ENCODE measurements at places on chromosomes 16 and 17.

DNA sequence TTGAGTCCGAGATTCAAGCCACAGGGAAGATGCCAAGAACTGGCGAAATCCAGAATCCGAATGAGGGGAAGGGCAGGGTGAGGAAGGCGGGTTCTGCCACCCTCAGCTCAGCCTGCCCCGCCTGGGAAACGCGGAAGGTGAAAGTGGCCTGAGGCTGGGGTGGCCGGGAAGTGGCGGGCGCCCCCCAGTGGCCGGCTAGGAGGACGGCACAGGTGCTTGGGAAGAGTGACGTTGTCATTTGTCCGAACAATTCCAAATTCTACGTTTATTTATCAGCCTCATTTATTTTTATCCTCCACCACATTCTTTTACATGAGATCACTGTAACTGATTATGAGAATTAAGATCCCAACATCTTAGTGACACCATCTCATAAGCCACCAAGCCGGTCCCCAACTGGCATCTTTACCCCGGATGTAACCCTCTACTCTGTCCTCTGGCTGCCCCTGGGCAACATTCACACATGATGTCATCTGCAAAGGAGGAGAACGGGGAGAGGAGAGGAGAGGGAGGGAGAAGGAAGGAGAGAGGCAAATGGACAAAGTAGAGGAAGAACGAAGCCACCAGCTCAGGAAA, 21.3 kb downstream of the SRCIN1 start:
- peak; percentile 89 for DNase-seq

GRCh38 chr17:39244600-39245570, 19.1 kb upstream of the STAC2 start:
- DNase-seq: peak; percentile 97

DNA sequence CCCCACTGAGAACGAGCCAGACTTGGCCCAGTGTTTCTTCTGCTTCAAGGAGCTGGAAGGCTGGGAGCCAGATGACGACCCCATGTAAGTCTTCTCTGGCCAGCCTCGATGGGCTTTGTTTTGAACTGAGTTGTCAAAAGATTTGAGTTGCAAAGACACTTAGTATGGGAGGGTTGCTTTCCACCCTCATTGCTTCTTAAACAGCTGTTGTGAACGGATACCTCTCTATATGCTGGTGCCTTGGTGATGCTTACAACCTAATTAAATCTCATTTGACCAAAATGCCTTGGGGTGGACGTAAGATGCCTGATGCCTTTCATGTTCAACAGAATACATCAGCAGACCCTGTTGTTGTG, 631 bp downstream of the BIRC5 start:
- DNase-seq: no peak

- DNase-seq: no peak
Observed at GRCh38 chr17:19750835-19751234, 2.7 kb upstream of the ALDH3A1 start.

GRCh38 chr17:22703204-22703603, 1010.9 kb downstream of the KCNJ18 start:
- no peak for DNase-seq

DNA sequence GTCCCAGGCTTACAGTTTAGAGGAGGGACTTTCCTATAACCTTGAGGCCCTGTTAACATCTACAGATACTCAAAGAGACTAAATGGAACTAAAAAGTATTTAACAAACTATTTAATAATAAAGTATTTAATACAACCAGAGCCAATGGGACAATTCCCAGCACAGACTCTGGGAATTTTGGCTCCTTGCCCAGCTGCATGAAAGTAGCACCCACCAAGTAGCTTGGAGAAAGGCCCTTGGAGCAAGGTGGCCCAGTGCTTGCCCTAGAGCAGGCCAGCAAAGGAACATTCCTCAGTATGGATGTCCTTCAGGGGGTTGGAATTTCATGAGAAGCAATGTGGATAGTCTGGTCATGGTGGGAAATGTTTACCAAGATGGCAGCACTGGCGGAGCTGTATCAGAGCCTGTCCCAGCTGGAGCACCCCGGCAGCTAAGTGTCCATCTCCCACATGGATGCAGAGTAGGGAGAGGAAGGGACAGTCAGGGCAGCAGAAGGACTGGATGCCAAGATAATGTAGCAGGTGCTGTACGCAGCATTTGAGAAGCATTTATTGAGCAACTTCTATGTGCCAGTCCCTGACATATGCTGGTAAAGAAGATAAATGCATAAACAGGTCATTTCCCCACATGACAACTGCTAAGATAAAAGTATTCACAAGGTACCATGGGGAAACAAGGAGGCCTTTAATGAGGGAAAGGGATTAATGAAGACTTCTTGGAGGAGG, 5.2 kb upstream of the SMARCD2 start:
- DNase-seq: no peak

- DNase-seq: peak; percentile 90
Observed at GRCh38 chr17:29369831-29370735, 20.1 kb upstream of the TAOK1 start.

DNA sequence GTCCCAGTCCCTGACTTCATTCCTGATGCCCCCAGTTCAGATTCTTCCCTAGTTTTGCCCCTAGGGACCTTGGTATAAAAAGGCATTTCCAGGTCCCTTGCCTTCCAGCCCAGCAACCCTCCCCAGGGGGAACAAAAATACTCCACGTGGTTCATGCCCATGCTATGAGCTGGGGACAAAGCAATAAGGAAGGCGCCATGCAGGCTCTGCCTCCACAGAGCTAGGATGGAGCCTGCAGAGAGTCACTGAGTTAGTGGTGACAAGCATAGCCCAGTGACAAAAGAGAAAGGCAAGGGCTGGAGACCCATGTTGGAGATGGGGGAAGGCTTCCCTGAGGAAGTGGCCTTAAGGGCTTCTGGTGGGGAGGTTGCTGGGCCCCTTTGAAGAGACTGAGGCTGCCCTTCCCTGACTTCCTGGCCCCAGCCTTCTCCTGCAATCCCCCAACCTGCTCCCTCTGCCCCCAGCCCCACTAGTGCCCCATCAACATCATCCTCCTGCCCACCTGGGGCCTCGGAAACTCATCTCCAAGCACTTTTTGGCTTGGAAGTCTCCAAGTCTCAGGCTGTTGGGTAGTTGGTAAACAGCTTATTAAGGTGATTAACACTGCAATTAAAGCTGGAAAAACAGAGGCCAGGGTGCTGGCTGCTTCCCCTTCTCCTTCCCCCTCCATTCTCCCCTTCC, 9.6 kb downstream of the DLX3 start:
- DNase-seq: peak; percentile 24

DNA sequence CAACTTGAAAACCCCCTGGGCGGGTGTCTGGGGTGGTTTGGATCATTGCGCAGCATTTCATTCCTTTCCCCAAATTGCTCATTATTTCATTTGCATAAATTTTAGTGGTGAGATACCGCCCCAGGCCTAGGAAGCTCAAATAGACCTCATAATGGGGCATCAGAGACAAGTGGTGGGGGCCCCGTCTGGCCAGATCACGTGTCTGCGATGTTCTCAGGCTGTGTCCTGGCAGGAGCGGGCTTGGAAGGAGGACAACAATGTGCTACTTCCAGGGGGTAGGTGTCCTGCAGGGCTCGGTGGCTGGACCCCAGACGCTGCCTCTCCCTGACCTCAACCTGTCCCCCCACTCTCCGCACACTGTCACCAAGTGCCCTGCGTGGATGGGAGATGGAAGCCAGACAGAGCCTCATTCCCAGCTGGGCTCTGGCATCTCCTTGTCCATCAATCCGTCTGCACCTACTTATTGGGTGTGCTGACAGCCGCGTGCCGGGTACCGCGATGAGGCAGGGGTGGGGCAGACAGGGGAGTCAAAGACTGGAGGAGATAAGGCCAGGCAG, 116.9 kb downstream of the NTN1 start:
- no peak for DNase-seq

GRCh38 chr16:57106767-57107166, 14.4 kb downstream of the CPNE2 start:
- DNase-seq: no peak

DNA sequence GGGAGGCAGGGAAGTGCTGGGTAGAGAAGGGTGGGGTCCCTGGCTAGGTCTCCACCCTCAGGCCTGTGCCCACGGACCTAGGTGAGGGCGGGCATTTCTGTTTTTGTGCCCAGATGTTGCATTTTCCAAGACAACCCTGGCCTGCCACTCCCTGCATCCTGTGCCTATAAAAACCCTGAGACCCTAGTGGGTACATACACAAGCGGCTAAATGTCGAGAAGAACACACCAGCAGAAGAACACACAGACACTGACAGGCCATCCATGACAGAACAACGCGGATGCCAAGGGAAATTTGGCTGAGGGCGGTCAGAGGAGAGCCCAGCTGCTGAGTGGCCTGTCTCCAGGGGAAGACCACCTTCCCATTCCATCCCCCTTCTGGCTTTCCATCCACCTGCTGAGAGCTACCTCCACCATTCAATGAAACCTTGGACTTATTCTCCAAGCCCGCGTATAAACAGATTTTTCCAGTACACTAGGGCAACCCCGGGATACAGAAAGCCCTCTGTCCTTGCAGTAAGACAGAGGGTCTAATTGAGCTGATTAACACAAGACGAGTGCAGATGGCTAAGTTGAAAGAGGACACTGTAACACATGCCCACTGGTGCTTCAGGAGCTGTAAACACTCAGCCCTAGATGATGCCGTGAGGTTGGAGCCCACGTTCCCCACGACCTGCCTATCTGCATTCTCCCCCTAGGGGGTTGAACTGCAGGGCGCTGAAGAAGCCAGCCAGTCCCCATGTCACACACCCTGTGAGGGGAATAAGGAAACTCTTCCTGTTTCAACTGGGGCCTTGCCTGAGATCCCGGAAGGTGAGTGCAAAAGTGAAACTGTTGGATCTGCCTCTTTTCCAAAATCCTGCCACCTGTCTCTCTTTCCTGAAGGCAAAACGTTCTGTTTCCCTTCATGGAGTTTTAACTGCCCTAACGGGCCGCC, 147.2 kb upstream of the COX10 start:
- no peak for DNase-seq

GRCh38 chr17:50580646-50581045, 20.1 kb downstream of the CACNA1G start:
- DNase-seq: no peak

DNA sequence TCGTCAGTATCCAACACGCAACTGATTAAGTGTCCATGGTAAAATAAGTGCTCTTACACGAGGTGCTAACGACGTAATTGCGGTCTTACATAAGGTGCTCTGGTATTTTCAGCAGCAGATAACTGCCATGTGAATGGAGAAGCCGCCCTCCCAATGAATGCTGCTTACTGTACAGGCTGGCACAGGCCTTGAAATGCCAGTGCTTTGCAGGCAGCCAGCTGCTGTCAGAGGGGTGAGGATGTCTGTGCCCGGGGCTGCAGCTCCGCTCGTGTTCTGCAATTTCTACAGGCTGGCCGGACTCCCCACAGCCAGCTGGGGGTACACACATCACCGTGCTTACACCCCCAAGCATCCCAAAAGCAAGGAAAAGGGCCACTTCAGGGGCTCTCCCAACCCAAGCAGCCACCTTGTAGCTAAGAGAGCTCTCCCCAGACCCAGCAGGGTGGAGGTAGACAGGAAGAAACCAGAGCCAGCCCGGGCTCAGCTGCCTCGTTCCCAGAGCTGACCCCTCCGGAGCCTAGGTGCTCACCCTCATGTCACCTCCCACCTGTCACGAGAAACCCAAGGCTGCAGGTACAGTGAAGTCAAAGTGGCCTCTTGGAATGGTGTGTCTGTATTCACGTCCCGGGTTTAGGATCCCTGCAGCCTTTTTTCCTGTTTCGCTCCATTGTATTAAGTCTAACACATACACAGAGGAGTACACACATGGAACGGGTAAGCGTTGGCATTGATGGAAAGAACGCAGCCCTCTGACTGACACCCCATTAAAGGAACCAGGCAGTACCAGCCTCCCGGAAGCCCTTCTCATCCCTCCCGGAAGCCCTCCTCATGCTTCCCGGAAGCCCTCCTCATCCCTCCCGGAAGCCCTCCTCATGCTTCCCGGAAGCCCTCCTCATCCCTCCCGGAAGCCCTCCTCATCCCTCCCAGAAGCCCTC, 27.2 kb upstream of the RPH3AL start:
- no peak for DNase-seq

- no peak for DNase-seq
Observed at GRCh38 chr17:50658616-50659015, 23.9 kb downstream of the ABCC3 start.

GRCh38 chr16:66474750-66475199, 47.7 kb downstream of the BEAN1 start:
- DNase-seq: no peak

- no peak for DNase-seq
Observed at GRCh38 chr16:64167936-64168335, 953.9 kb downstream of the CDH11 start.

DNA sequence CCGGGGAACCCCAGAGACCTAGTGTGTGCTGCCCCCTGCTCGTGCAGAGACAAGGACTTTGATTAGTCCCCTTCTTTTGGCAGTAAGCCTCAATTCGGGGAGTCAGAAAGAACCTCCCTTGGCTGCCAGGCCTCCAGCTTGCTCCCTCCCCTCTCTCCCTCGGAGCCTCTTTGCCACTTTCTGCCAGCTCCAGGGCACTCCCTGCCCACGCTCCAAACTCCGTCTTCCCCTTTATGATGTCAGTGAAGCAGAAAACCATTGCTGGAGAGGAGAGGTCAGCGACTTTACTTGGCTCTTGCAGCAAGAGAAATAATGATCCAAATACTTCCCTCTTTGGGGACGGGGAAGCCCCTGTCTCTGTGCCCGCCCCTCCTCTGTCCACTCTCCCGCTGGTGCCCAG, 28.1 kb downstream of the TTYH2 start:
- DNase-seq: no peak

DNA sequence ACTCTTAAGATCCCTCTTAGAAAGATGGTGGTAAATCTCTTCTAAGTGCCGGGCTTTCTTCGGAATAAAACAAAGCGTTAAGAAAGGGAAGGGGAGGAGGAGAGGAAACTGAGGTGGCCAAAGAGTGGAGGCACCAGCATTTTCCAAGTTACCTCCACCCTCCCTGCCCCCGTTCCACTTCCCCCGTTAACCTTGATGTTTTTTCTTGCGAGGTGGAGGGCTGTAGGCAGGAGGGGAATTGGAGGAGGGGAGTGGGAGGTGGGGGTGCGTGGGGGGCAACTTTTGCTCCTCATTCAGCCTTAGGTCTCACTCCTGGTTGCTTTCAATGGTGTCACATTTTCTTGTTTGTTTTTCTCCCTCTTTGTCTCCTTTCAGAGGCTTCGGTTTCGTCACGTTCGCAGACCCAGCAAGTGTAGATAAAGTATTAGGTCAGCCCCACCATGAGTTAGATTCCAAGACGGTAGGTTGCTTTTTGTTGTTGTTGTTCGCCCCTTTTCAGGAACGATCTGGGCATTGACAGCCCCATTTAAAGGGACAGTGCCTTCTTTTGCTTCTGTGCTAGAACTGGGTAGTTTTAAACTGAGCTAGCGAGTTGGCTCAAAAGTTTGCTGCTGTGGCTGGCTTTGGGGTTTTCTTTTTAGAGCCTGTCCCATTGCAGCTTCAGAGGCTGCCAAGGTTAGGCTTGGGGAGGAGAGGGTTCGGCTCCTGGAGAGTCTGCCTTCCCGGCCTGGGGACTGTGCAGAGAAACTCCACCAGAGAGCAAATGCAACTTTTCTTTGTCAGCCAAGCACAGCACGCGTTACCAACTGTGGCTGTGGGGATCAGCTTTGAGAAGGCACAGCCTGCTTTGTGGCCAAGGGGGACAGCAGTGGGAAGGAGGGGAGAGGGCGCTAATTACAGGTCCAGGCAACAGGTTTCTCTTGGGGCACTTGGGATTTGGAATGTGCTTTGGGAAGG, 1.9 kb downstream of the MSI2 start:
- no peak for DNase-seq
